ENCODE measurements at places on chromosomes 7 and 10. TPM values are rescaled to one million over a fixed set of nuclear protein-coding genes. Genes with fewer than 3 reads are reported as not detected.

NXPH1 gene
- total RNA-seq, result not detected

POLR2J2 gene
- total RNA-seq, result 22.1 TPM

GJC3 gene
- total RNA-seq, result not detected

TMEM225B gene
- total RNA-seq, result 1.7 TPM

GRCh38 chr10:93471110-93471651 is 11.0 kb downstream of the MYOF start:
- DNase-seq, result no peak

DNA sequence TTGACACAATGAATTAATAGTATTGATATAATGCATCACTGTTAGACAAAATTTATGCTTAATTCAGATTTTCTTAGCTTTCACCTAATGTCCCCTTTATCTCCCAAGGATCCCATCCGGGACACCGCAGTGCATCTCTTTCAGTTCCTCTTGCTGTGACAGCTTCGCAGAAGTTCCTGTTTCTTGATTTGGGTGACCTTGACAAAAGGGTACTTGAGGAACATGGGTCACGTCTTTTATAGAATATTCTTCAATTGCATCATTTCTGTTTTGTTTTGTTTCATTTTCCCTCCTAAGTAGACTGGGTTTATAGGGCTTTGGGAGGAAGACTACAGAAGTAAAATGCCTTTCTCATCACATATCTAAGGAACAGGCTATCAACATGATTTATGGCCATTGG is 453.2 kb downstream of the DPP6 start:
- no peak for DNase-seq

DNA sequence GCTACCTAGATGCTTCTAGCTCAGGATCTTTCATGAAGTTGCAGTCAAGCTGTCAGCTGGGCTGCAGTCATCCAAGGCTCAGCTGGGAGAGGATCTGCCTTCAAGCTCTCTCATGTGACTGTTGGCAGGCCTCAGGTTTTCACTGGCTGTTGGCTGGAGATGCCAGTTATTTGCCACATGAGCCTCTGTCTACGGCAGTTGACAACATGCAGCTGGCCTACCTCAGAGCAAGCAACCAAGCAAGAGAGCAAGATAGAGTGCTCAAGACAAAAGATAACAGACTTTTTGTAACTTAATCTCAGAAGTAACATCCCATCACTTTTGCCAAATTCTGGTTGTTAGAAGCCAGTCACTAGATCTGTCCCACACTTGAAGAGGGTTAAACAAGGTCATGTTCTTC is 125.8 kb downstream of the TPST1 start:
- no peak for DNase-seq

GRCh38 chr7:7536396-7537019 is 835 bp upstream of the COL28A1 start:
- no peak for DNase-seq

- DNase-seq, result no peak
Measured at GRCh38 chr10:45315508-45315907, at the start of gene OR13A1. OR13A1 (minus strand) TSS chr10:45315608; CDS start chr10:45304422, 11,186 bp downstream.

- peak; percentile 92 for DNase-seq
Measured at GRCh38 chr7:37198906-37199485, 249.7 kb downstream of the ELMO1 start.

DNA sequence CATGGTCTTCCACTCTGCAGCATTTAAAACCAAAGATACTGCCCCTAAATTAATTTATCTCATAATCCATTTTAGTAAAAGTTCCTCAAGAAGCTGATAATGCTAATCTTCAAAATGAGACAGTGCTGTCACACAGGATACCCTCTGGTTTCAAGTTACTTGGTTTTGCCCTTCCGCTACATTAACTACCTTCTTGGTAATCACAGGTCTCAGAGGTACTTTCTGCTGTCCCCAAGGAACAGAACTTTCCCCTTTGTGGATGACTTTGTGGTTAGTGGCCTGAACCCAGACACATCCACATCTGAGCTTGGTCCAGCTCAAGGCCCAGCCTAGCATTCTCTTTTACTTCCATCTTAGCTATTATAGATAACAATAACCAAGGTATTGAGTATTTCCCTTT is 88.8 kb upstream of the TMEM26 start:
- DNase-seq, result no peak

Measured in aorta (tissue), 5 donors.